Thyroid gland (tissue), 4 donors: ENCODE measurements at places on chromosomes 2 and 18. TPM values are rescaled to one million over a fixed set of nuclear protein-coding genes. Genes with fewer than 3 reads are reported as not detected.
A peak's percentile ranks its signal among the peaks of the same experiment; 100 is the strongest.

- H3K36me3 ChIP-seq: no peaks in the 10 kb centered on the region
- no peak overlapping the region for H3K4me3 ChIP-seq
- peak; percentile 78 for DNase-seq
- H3K27ac ChIP-seq: peak overlapping the region; percentile 77
- H3K27me3 ChIP-seq: no peaks in the 10 kb centered on the region
These were observed 49.2 kb upstream of the PPP1CB start for GRCh38 chr2:28702415-28702861.

GRCh38 chr2:70931376-70932000 lies 4.2 kb upstream of the ATP6V1B1 start:
- H3K4me3 ChIP-seq: no peak overlapping the region
- H3K27me3 ChIP-seq: no peaks in the 10 kb centered on the region
- H3K4me1 ChIP-seq: no peaks in the 10 kb centered on the region
- H3K36me3 ChIP-seq: no peaks in the 10 kb centered on the region
- DNase-seq: no peak

GRCh38 chr18:35671966-35672603 lies 90.5 kb downstream of the GALNT1 start:
- no peaks in the 10 kb centered on the region for H3K36me3 ChIP-seq
- H3K4me1 ChIP-seq: no peaks in the 10 kb centered on the region
- H3K4me3 ChIP-seq: no peak overlapping the region
- H3K27ac ChIP-seq: no peak overlapping the region

- H3K4me1 ChIP-seq: no peaks in the 10 kb centered on the region
- H3K27ac ChIP-seq: no peak overlapping the region
- no peak overlapping the region for H3K4me3 ChIP-seq
- H3K36me3 ChIP-seq: no peaks in the 10 kb centered on the region
- DNase-seq: no peak
- H3K27me3 ChIP-seq: no peaks in the 10 kb centered on the region
These were observed 53.1 kb downstream of the NTSR2 start for GRCh38 chr2:11616851-11617415.

DNA sequence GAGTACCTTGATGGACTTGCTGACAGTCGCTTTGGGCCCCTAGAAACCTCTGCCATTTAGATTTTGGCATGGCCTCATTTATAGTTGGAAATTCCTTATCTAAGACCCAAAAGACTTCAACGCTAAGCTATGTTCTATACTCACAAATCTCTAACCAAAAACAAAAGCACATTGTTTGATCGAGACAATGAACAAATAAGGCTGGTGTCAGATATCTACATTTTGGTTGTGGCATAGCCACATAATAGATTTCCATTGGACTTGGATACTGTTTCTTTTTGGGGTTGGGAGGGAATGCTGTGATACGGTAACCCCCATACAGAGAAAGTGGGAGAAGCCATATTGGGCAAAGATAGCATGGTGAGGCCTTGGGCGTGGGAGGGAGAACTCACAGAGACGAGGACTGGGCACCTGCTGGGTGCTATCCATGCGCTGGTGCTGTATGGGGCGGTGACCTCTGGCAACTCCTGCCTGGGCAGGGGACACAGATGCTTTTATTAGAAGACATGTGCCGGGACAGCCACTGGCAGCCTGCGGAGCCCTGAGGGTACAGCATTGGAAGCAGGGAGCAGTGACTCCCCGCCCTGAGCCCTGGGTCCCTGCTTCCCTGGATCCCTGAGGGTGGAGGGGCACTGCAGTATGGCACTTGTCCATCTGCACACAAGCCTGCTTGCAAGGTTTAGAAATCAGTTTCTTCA lies 97.1 kb downstream of the ASAP2 start:
- H3K4me1 ChIP-seq: peaks cover 57% of the 10 kb centered on the region
- no peak overlapping the region for H3K4me3 ChIP-seq
- no peaks in the 10 kb centered on the region for H3K27me3 ChIP-seq
- DNase-seq: no peak
- no peaks in the 10 kb centered on the region for H3K36me3 ChIP-seq
- no peak overlapping the region for H3K27ac ChIP-seq

DNA sequence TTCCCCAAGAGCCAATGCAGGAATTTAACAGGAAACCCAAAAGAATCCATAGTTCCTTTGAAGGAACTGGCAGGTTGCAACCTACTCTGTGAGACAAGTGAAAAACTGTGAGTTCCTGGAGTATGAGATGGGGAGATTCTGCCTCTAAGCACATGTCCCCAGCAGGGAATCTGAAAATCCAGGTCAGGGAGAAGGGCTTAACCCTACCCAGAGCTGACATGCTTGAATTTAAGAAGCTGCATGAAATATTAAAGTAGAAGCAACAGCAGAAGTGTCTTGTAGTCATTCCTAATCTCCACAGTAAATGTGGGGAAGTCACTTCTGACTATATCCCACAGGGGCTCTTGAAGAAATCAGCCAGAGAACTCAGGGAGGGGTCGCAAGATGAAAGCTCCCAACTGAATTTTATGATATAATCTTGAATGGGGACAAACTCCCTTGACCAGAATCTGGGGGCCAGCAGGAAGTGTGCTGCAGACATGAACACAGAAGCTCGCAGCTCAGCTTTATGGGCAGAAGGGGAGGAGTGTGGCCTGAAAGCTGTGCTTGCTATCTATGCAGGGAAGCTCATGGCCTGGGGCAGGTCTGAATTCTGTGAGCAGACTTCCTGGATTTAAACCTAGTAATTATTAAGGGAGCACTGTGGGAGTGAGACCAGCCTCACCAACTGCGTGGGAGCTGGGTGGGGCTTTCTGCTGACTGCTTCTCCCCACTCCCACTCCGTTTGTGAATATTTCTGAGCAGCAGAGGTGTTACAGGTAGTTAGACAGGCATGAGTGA lies 184.1 kb upstream of the KYNU start:
- no peak for DNase-seq
- no peaks in the 10 kb centered on the region for H3K4me1 ChIP-seq
- H3K27ac ChIP-seq: no peak overlapping the region
- H3K36me3 ChIP-seq: no peaks in the 10 kb centered on the region
- no peaks in the 10 kb centered on the region for H3K27me3 ChIP-seq
- no peak overlapping the region for H3K4me3 ChIP-seq

GRCh38 chr2:45890819-45891218 lies 239.3 kb downstream of the PRKCE start:
- no peak overlapping the region for H3K27ac ChIP-seq
- DNase-seq: no peak
- peaks cover 24% of the 10 kb centered on the region for H3K4me1 ChIP-seq

The PDCD1 gene
- total RNA-seq: 2.3 TPM

The PAIP2B gene
- 11.6 TPM for total RNA-seq

The SLC23A3 gene
- 3.3 TPM for total RNA-seq

The UGT1A6 gene
- total RNA-seq: 0.81 TPM
